K562 (cell line): ENCODE measurements at places on chromosomes 13 and 19.

DNA sequence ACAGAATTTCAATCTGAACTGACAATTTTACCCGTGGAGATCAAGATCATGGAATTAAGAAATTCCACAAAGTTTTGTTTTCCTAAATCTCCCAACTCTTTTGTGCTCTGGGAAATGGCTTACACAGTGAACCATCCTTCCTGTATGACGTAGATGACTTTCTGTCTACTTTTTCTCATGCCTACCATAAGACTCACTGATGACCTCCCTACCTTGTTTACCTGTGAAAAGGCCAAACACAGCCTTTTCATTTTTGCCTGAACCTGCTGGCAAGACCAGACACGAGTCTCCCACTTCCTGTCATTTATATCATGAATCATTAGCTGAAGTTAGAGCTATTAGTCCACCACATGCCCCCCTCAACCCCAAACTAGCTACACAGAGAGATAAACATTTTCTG is 4.6 kb upstream of the KBTBD6 start:
- no peak for DNase-seq

GRCh38 chr19:55275851-55276719 is 3.8 kb downstream of the HSPBP1 start:
- no peak for DNase-seq

DNA sequence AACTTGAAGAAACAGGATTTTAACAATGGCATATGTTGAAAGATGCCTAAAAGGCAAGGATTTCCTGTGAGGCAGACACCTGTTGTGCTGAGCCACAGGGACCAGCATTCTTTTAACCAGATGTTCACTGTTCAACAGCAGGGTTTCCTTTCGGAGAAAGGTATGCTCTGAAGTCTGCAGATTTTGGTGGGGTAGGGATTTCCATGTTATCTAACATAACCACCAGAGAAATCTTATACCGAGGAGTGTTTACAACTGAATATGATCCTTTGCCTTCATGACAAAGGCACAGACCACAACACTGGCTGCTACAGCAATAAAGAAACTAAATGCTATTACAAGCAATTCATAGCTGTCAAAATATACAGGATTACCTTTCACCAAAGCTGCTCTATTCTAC is 48.1 kb downstream of the MPHOSPH8 start:
- DNase-seq: no peak

DNA sequence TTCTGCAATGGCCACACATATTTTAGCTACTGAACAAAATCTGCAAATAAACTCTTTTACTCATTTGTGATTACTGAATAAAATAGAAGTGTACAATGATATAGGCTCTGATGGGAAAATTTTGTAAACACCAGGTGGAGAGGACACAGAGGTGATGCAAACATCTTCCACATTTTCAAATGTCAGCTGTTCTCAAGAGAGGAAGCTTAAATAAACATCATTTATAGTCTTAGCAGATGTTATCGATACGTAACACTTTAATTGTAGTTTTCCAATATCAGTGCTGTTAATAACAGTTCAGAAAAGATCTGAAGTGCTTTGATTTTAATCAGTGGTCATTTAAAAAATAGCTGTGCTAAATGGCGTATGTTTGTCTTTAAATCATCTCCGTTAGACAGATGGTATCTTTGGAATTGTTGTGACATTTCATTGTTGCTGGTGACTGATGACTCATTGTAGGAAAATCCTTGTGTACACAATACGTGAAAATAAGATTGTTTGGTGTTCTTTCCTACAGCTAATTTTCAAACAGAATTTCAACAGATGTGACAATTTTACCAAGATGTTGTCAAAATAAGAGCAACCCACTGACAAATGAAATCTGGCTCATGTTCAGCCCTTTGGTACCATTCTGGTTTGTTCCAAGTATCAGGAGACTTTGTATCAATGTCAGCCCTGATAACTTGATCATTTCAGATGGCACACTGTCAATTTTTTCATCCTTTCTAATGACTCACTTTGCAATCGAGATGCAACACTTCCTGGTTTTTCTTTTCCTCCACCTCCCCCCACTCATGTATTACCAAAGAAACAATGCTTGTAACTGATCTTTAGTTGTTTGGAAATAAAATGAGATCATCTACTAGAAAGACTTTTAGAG is 516.0 kb downstream of the DCT start:
- DNase-seq: no peak

DNA sequence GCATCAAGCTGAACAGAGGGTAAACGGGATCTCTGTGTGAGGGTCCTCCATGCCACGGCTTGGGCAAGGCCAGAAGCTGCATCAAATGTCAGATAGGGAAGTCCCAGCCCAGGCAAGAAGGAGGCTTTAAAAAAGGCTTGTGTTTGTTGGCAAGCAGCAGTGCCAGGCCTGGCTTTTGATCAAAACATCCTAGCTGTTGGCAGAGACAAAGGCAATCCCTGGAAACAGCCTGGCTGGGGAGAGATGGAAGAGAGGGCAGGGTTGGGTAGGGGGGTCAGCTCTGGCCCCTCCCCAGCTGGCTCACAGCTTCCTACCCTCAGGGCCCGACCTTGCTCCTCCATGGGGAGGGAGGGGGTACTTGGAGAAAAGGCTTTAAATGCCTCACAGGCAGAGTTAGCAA is 61.8 kb upstream of the KCTD15 start:
- no peak for DNase-seq

- no peak for DNase-seq
Measured at GRCh38 chr13:94559222-94559795, 36.6 kb downstream of the TGDS start.

- DNase-seq: no peak
Measured at GRCh38 chr19:7808108-7808507, 21.9 kb upstream of the EVI5L start.

- DNase-seq: no peak
Measured at GRCh38 chr19:7199613-7200533, 94.3 kb downstream of the INSR start.

DNA sequence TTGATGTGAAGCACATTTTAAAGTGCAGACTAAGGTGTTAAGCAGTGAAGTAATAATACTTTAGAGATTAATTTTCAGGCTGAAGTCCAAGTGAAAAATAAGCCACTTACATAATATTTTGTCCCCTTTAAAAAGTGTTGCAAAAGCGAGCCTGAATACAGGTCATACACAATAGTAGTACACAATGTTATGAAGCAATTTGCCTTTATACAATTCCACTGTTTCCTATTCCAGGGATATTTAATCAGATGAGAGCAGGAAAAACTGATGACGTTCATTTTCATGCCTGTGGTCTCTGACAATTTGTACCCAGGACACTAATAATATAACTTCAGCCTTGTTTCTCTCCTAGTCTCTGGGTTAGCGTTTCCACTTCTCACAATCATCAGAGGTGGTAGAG is 916.7 kb downstream of the PCDH9 start:
- no peak for DNase-seq

DNA sequence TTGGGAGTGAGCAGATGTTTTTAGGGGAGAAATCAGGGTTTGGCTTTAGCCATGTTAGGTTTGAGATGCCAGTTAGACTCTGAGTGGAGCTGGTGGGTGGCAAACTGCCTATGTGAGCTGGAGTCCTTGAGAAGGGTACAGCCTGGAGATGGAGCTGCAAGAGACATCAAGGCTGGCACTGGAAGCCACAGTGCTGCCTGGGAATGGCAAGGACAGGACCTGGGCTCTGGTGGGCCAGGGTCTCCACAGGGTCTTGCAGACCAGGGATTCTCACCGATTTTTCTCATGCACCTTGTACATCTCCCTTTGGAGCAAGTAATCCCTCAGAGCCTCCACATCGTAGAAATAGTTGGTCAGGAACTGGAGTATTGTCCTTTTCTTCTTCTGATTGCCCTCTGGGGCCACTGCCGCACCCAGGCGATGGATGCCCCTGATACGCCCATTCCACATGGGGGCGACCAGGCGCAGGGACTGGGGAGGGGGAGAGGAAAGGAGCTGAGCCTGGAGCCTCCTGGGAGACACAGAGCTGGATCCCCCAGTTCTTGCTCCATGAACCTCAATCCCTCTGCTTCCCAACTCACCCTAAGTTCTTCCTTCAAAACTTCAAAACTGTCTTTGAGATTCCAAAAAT is 1.7 kb downstream of the DMAC2 start:
- no peak for DNase-seq

DNA sequence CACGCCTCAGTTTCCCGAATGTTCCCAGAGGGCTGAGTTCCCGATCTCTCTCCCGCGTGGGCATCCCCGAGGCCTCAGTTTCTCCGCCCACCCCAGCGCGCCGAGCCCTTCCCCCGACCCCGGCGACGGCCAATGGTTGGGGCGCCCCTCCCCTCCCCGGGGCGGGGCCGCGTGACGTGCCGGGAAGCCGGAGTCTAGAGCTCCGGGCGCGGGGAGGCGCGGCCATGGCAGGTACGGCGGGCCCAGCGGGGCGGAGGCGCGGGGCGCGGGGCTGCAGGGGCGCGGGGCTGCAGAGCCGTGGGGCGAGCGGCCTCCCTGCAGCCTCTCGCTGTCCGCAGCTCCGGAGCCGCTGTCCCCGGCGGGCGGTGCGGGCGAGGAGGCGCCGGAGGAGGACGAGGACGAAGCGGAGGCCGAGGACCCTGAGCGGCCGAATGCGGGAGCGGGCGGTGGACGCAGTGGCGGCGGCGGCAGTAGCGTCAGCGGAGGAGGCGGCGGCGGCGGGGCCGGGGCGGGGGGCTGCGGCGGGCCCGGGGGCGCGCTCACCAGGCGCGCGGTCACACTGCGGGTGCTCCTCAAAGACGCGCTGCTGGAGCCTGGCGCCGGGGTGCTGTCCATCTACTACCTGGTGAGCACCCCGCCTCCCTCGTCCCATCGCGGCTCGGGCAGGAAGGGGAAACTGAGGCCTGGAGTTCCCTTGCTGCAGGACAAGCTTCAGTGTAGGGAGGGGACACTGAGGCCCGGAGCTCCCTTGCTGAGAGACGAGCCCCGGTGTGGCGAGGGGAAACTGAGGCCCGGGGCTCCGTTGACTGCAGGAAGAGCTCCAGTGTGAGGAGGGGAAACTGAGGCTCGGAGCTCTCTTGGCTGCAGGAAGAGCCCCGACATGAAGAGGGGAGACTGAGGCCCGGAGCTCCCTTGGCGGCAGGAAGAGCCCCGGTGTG is at the start of gene MPND:
Gene MPND (plus strand): TSS at position 193 of the 938 bp plus-strand sequence. CDS start 32 bp downstream, at position 225.
- DNase-seq: peak; percentile 87

DNA sequence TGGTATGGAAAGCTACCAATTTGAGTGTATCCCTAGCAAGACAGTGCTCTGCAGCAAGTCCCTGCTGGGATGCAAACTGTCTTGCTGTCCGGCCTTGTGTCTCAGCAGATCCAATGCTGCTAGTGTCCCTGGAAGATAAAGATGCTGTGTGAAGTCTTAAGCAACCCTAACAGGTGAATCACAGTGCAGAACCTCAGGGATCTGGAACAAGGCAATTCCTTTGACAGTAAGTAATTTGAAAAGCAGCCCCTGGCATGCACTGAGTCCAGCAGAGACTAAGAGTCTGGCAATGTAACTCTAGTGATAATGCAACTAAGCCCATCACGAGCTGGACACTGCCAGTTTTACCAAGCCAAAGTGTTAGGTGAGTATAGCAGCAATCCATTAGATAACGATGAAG is 1.7 kb upstream of the UCHL3 start:
- no peak for DNase-seq

DNA sequence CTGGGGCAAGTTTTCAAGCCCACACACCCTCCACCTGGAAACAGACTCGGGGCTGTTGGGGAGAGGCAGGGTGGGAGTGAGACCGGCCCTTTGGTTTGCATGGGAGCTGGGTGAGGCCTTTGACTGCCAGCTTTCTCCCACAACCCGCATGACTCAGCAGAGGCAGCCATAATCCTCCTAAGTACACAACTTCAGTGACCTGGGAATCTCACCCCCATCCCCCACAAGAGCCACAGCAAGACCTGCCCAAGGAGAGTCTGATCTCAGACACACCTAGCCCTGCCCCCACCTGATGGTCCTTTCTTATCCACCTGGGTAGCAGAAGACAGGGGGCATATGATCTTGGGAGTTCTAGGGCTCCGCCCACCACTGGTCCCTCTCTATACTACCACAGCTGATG is 1615.4 kb downstream of the EFNB2 start:
- no peak for DNase-seq

GRCh38 chr13:59635589-59635988 is 528.1 kb downstream of the DIAPH3 start:
- DNase-seq: no peak

DNA sequence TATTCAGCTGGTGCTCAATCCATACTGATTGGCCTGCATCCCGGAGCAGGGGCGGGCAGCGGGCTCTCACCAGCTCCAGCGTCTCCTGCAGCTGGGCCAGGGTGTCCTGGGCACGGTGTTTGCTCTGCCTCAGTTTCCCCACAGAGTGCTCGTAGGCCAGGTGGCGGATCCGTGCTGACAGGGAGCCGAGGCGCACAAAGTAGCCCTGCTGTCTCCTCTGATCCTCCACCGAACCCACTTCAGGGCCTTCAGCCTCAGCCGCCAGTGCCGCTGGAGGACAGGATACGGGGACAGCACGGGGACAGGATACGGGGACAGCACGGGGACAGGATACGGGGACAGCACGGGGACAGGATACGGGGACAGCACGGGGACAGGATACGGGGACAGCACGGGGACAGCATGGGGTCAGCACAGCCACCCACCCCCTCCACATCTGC is 7.3 kb upstream of the PLIN4 start:
- no peak for DNase-seq

- no peak for DNase-seq
Measured at GRCh38 chr13:60617991-60618733, 221.1 kb downstream of the TDRD3 start.

GRCh38 chr19:40266912-40267600 is 18.1 kb downstream of the AKT2 start:
- DNase-seq: no peak

DNA sequence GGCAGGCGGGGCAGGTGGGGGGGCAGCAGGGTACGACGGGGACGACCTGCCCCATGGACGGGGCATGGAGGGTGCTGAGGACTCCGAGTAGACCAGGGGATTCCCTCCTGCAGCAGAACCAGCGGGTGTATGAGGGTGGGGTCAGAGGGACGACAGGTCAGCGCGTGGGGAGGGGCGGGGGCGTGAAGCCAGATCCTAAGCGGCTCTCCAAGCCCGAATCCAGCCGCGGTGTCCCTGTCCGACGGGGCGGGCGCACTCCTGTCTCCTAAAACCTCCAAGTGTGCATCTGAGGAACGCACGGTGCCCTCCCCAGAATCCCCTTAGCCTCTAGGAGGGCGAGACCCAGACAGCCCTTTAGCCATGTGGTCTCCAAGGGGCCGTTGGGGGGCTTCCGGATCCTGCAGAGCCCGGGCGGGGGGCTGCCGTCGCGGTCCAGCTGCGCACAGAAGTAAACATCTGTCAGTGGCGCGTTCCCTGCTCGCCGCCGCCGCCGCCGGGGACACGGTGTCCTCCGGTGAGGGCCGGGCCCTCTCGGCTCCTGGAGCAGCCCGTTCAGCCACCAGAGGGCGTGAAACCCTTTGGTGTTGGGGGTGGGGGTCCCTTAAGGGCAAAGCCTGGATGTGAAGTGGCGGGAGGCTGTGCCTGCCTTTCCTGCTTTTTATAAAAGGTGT is 730 bp downstream of the NRTN start:
- DNase-seq: peak; percentile 87

GRCh38 chr13:106008540-106008939 is 526.9 kb downstream of the EFNB2 start:
- DNase-seq: no peak

- DNase-seq: peak; percentile 88
Measured at GRCh38 chr19:15332311-15332996, at the start of gene BRD4. Gene BRD4, minus strand, starts transcription at chr19:15332539. Its CDS starts 59,440 bp downstream, at chr19:15273099.
